ENCODE measurements at places on chromosomes 11 and 22.

GRCh38 chr22:48695731-48696305 lies 1131.9 kb downstream of the BRD1 start:
- DNase-seq = no peak

- DNase-seq = no peak
Measured at GRCh38 chr11:100752371-100753171, 65.5 kb downstream of the ARHGAP42 start.

DNA sequence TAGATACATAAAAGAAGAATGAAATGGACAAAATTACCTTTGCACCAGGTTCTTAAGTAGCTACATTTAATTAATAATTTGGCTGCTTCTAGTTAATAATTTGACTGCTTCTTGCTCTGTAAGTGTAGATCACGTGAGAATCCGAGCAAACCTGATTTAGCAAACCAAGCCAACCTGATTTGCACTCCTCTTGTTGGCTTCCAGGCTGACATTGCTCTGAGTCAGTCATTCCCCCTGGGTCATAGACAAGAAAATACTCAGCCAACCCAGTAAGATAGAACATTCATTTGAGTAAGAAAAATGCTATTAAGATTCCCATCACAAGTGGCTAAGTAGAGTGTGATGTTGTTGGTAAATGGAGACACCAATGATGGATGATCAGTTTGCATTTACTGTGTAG lies 304.1 kb downstream of the C11orf87 start:
- DNase-seq = no peak

DNA sequence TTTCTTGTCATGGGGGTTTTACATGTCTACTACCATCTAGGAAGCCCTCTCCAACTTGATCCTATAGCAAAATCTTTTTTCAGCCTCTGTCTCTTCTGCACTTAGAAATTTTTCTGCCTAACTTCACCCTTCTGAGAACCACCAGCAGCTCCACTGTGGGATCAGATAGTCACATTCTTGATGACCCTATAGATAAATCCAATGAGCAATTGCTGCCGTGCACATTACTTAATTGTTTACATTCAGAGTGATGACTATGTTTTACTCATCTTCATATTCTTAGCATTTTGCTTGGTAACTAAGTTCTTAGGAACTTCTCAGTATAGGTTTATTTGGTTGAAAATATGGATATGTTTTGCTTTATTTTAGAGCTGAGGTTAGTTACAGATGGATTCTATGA lies 12.4 kb upstream of the ETS1 start:
- DNase-seq = no peak
